Karpas-422 (cell line): ENCODE measurements at places on chromosomes 4 and X.

GRCh38 chrX:41353985-41354384 is 20.0 kb downstream of the DDX3X start:
- no peak overlapping the region for H3K4me3 ChIP-seq
- no peak for DNase-seq
- peaks cover 7% of the 10 kb centered on the region for H3K4me1 ChIP-seq
- H3K27ac ChIP-seq: no peak overlapping the region
- peaks cover 7% of the 10 kb centered on the region; the same call in 1 of the 2 replicates for H3K36me3 ChIP-seq
- no peaks in the 10 kb centered on the region for H3K27me3 ChIP-seq

DNA sequence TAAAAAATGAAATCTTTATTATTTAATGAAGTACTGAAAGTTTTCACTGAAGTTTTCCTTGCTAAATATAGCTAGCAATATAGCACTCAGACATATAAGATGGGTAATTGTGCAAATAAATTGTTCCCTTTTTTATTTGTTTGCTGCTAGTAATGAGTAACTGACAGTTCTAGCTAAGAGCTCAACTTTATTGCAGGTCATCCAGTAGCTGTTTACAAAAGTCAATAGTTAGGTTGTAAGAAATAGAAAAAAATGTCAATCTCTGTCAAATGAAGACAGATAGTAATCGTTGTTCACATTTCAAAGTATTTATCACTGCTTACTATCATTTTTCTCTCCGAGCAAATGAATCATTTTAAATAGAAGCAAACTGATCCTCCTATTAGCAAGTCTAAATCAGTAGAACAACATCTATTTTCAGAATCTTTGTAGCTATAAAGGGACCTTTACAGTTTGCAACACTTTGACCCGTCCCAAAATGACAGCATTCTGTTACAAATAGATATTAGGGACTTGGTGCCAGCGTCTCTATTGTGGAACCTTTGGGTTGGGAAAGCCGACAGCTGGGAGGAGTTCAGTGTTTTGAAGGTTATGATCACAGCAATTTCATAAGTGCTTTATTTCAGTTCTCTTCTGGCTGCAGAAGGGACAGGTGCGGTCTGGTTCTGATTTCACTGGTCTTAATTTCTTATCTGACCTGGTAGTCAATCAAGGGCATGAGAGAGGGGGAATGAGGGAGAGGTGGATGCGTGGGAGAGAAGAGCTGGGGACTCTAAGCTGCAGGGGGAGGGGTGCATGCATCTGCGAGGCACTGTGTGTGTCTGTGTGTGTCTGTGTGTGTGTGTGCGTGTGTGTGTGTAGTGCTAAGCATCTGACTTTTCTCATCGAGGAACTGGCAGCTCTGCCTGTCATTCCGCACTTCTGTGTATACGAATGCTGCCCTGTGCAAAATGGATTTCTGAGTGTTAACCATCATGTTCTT is 227.9 kb upstream of the PITX2 start:
- H3K4me3 ChIP-seq: no peak overlapping the region
- no peaks in the 10 kb centered on the region for H3K27me3 ChIP-seq
- DNase-seq: no peak

DNA sequence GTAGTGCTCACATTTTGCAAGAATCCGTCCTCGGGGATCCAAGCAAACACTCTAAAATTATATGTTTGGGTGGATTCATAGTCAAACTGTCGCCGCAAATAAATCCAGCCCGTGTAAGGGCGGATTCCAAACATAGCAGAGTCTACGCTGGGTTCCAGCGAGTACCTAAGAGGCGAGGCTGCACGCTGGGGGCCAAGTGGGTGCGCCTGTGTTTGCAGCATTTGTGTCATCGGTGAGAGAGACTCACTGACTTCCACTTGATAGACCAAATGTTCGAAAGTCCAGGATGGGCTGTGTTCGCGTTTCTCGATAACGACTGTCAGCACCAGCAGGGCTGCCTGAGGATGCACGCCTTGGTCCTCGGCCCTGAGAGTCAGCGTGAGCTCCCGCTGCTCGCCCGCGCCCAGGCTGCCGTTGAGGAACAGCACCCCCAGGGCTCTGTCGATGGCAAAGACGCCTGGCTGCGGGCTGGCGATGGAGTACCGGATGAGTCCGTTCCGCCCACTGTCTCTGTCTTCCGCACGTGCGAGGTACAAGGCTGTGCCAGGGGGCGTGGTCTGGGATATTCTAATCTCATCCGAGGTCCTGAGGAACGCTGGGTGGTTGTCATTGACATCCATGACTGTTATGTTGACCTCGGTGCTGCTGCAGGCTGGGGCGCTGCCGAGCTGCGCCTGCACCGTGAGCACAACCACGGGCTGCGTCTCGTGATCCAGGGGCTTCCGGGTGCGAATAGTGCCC is 158.7 kb downstream of the DCHS2 start:
- H3K27me3 ChIP-seq: no peaks in the 10 kb centered on the region
- H3K4me1 ChIP-seq: no peaks in the 10 kb centered on the region
- DNase-seq: no peak
- H3K36me3 ChIP-seq: no peaks in the 10 kb centered on the region
- no peak overlapping the region for H3K4me3 ChIP-seq

DNA sequence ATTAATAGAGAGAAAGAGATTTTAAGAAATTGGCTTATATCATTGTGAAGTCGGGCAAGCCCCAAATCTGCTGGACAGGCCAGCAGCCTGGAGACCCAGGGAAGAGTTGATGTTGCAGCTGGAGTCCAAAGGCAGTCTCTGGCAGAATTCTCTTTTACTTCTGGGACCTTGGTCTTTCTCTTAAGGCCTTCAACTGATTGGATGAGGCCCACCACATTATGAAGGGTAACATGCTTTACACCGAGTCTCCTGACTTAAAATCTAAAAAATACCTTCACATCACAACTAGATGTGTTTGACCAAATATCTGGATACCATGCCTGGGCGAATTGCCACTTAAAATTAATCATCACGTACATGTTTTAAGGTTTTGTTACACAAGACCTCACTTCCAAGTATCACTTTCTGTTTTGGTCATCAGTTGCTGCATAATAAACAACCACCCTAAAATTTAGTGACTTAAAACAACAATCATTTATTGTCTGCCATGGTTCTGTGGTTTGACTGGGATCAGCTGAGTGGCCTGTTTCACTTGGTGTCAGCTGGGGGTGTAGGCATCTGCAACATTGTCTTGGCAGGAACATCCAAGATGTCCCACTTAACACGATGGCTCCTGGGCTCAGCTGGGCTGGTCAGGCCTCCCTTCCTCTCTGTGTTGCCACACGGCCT is 3.4 kb downstream of the CD38 start:
- H3K27me3 ChIP-seq: no peaks in the 10 kb centered on the region
- no peak overlapping the region for H3K4me3 ChIP-seq
- H3K27ac ChIP-seq: no peak overlapping the region
- no peaks in the 10 kb centered on the region for H3K36me3 ChIP-seq
- H3K4me1 ChIP-seq: peaks cover 73% of the 10 kb centered on the region
- DNase-seq: no peak

- H3K27me3 ChIP-seq: no peaks in the 10 kb centered on the region
- no peaks in the 10 kb centered on the region for H3K4me1 ChIP-seq
- no peak overlapping the region for H3K27ac ChIP-seq
- no peak overlapping the region for H3K4me3 ChIP-seq
- no peaks in the 10 kb centered on the region for H3K36me3 ChIP-seq
Measured at GRCh38 chr4:11769434-11769833, 340.7 kb upstream of the HS3ST1 start.

DNA sequence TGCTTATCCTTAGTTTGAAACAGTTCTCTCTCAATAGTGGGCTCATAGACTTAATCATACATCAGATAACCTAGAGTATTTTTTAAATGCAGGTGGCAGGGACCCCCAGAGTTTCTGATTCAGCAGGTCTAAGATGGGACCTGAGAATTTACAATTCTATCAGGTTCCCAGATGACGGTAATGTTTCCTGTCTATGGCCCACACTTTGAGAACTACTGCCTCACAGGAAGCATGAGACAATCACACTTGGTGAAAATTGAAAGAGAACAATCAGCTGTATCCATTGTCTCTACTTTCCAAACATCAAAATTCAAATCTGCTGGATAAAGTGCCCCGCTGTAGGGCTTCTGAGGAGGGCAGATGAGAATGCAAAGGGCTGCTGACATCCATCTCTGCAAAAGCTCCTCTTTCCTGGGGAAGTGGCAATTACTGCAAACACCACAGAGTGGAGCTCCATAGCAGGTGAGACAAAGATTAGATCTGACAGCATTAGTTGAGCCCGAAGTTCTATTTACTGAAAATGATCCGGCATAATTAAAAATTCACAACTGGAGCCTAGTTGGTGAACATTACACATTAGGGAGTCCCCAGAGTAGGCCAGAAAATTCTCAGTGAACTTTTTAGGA is 187.8 kb upstream of the MBNL3 start:
- no peaks in the 10 kb centered on the region for H3K4me1 ChIP-seq
- H3K36me3 ChIP-seq: no peaks in the 10 kb centered on the region
- no peak for DNase-seq

GRCh38 chrX:19515615-19516105 is 352 bp upstream of the MAP3K15 start:
- H3K4me1 ChIP-seq: no peaks in the 10 kb centered on the region
- H3K27ac ChIP-seq: no peak overlapping the region
- no peak overlapping the region for H3K4me3 ChIP-seq
- H3K36me3 ChIP-seq: no peaks in the 10 kb centered on the region

DNA sequence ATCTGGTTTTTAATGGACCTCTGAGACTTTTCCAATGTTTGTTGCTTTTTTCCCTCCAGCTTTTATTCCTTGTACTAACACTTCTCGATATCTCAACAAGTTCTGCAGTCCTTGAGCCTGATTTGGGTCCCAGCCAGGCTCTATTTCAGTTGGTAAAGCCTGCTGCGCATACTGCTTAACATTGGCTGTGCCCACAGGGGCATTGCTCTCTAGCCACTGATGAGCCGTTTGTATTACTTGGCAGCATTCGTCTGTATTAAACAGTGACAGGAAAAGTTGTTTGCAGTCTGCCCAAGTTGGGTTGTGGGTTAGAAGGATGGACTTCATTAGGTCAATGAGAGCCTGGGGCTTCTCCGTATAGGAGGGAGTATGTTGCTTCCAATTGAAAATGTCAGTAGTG is 59.6 kb upstream of the XAGE1B start:
- H3K4me3 ChIP-seq: no peak overlapping the region
- H3K36me3 ChIP-seq: no peaks in the 10 kb centered on the region
- H3K4me1 ChIP-seq: no peaks in the 10 kb centered on the region
- H3K27me3 ChIP-seq: no peaks in the 10 kb centered on the region
- DNase-seq: no peak

- H3K27ac ChIP-seq: no peak overlapping the region
- H3K27me3 ChIP-seq: no peaks in the 10 kb centered on the region
- no peaks in the 10 kb centered on the region for H3K4me1 ChIP-seq
- DNase-seq: no peak
Measured at GRCh38 chr4:3223346-3223745, 25.6 kb upstream of the MSANTD1 start.

DNA sequence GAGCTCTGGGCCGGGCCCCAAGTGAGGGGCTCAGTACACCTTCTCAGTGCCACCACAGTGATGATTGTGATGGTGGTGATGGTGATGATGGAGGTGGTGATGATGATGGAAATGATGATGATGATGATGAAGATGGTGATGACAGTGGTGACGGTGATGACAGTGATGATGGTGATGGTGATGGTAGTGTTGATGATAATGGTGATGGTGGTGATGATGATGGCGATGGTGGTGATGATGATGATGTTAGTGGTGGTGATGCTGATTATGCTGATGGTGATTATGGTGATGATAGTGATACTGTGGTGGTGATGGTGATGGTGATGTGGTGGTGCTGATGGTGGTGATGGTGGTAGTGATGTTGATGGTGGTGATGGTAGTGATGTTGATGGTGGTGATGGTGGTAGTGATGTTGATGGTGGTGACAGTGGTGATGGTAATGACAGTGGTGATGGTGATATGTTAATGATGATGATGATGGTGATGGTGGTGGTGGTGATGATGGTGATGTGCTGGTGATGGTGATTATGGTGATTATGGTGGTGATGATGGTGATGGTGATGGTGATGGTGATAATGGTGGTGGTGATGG is 29.9 kb downstream of the HMX1 start:
- no peaks in the 10 kb centered on the region for H3K27me3 ChIP-seq
- H3K36me3 ChIP-seq: no peaks in the 10 kb centered on the region
- no peaks in the 10 kb centered on the region for H3K4me1 ChIP-seq
- H3K27ac ChIP-seq: no peak overlapping the region

DNA sequence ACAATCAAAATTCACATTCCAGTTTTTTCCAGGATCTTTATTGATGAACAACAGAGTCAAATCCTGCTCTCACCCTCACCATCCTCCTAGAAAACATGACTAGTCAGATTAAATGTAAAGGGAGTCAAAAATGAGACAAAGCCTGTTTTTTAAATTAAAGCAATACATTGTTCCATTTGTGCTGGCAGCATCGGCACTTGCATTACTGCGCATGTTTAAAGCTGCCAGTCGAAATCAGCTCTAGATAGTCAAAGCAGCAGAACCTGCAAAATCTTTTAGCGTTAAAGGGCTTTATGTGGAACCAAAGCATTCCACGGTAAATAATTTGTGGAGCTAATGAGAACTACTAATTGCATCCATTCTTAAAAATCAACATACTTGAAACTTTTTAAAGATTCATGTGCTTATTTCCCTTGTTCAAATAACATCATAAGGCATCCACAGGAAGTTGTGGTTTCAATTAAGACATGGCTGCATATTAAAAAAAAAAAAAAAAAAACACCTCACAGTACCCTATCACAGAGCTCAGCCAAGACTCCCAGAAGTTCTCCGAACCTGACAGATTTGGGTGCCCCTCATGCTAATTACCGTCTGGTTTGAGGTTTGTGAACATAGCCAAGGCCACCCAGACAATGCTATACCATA is 82.2 kb downstream of the SH3KBP1 start:
- H3K4me1 ChIP-seq: peaks cover 85% of the 10 kb centered on the region
- no peaks in the 10 kb centered on the region for H3K27me3 ChIP-seq
- no peak overlapping the region for H3K4me3 ChIP-seq
- no peak for DNase-seq

GRCh38 chr4:95059663-95060062 is 301.9 kb downstream of the BMPR1B start:
- H3K4me1 ChIP-seq: no peaks in the 10 kb centered on the region
- no peaks in the 10 kb centered on the region for H3K36me3 ChIP-seq
- no peak overlapping the region for H3K4me3 ChIP-seq
- no peak for DNase-seq
- no peaks in the 10 kb centered on the region for H3K27me3 ChIP-seq
- no peak overlapping the region for H3K27ac ChIP-seq

DNA sequence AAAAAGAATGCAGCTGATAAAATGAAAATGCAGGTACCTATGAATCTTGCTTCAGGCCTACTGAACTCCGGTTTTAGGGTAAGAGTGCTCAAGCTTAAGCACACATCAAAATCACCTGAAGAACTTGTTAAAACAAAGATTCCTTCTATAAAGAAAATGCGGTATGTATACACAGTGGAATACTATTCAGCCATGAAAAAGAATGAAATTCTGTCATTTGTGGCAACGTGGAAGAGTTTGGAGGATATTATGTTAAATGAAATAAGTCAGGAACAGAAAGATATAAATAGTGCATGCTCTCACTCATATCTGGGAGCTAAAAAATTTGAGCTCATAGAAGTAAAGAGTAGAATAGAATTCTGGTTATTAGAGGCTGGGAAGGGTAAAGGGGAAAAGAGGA is 14.0 kb upstream of the CHM start:
- no peak overlapping the region for H3K27ac ChIP-seq
- DNase-seq: no peak
- 0 out of 2 replicates have a peak, but pooled peaks cover 3% of the 10 kb centered on the region for H3K27me3 ChIP-seq
- H3K36me3 ChIP-seq: no peaks in the 10 kb centered on the region
